ENCODE measurements at places on chromosomes 1 and 21. TPM values are rescaled to one million over a fixed set of nuclear protein-coding genes. Genes with fewer than 3 reads are reported as not detected.
A peak's percentile ranks its signal among the peaks of the same experiment; 100 is the strongest.

The IL22RA1 gene
- total RNA-seq: 2.1 TPM

The IL12RB2 gene
- not detected for total RNA-seq

- DNase-seq: no peak
Measured at GRCh38 chr1:241362350-241362749, 5.3 kb upstream of the RGS7 start.

The SELP gene
- not detected for total RNA-seq

- DNase-seq: peak; percentile 98
Measured at GRCh38 chr21:35303085-35303484, 254.0 kb upstream of the RUNX1 start.

- no peak for DNase-seq
Measured at GRCh38 chr1:197683895-197684553, 91.3 kb downstream of the DENND1B start.

DNA sequence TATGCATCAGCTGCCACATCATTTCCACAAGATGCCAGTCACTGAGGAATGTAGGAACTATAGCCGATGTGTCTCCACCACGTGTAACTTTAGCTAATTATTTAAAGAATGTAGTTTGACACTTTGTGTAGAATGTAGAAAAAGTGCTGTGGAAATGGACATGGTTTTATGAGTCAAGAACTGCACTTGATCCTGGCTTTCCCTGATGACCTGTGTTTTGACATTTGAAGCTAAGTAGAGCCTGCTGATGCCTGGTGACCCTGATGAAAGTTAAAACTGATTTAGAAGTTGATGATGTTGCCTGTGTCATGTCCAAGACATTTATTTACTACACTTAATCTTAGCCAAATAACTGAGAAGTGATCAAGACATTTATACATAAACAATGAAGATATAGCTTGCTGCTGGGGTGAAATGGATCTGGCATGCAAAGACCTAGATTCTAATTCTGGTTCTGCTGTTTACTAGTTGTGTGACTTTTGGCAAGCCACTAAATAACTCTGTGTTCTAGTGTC lies 4.4 kb upstream of the OSBPL9 start:
- DNase-seq: peak; percentile 30

GRCh38 chr1:204480515-204480914 lies 14.1 kb downstream of the PIK3C2B start:
- no peak for DNase-seq

GRCh38 chr1:234326497-234327366 lies 46.5 kb upstream of the COA6 start:
- peak; percentile 62 for DNase-seq

The LCE1F gene
- not detected for total RNA-seq

GRCh38 chr1:11550664-11551283 lies 71.8 kb downstream of the DISP3 start:
- peak; percentile 69 for DNase-seq

DNA sequence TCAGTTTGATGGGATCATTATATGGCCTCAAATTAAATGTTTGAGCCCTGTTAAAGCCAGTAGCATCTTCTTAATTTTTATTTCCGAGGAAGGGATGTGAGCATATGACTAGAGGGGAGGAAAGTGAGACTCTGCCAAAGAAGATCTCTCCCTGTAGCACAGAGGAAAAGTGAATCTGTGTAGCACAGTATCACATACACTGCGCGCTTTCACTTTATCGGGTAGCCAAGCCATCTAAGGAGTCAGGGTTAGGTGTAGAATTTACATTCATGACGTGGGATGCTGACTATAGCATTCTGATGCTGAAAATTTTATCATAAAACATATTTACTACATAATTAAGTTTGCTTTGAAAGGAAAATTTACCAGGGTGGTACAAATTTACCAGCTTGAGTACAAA lies 24.0 kb downstream of the LRRC8D start:
- DNase-seq: no peak

DNA sequence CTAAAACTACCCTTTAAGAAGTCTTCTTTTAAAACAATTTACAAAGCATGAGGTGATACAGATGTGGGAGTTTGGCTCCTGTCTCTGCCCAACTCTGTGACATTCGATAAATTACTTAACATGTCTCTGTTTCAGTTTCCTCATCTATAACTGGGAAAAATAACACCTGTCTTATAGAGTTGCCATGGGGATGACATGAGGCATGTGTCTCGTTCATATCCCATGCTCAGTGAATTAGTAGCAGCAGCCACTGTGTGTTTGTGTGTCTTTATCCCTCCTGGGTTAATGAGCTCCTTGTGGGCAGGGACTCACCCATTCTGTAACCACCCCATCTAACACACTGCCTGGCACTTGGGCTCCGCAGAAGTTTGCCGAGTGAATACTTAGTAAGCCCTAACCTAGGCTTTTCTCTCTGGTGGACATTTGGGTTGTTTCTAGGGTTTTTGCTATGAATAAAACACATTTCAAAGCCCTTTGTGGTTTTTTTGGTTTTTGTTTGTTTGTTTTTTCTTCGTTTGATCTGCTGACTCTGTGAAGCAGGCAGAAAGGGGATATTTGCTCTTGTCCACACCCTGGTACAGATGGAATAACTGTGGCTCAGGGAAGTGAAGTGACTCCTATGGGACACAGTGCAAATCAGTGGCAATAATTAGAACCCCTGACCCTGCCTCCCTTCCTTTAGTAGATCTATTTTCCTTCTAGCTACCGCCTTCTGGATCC lies 797 bp upstream of the KCNJ9 start:
- DNase-seq: no peak

GRCh38 chr1:10665930-10666850 lies 130.3 kb downstream of the CASZ1 start:
- no peak for DNase-seq

DNA sequence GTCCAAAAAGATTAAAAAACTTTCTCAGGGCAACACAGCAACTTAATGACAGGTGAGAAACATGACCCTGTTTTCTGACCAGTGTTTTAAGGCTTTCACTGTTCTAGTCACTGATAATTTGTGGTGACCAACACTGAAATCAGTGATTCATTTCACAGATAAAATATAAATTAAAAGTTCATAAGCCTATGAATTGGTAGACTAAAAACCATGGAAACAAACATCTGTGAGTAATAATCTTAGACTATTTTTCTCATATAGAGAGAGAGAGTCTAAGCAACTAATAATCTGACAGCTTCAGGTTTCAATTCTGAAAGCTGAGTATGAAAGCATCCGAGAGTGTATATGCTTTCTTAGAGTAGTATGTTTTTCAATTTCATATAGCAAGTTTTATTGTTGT lies 536.9 kb downstream of the ADGRL2 start:
- DNase-seq: no peak

- no peak for DNase-seq
Measured at GRCh38 chr1:11796036-11796828, 9.5 kb downstream of the MTHFR start.

The CASQ2 gene
- total RNA-seq: not detected

The MANEAL gene
- total RNA-seq: 13.2 TPM

DNA sequence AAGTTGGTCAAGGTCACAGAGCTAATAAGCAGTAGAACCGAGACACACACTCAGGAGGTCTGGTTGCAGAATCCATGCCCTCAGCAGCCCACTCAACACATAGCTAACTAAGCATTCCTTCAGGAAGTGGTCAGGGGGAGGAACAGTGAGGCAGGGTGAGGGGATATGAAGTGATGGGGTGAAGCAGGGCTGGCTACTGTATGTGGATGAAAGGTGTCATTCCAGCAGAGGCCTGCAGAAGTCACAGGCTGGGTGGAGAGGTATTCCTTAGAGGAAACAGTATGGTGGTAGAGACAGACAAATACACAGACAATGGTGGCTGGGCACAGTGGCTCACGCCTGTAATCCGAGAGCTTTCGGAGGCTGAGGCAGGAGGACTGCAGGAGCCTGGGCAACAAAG lies 14.1 kb downstream of the TMCO4 start:
- DNase-seq: no peak

The KRTAP13-2 gene
- total RNA-seq: not detected

- no peak for DNase-seq
Measured at GRCh38 chr1:96999191-96999590, 277.6 kb downstream of the PTBP2 start.

- no peak for DNase-seq
Measured at GRCh38 chr1:12469493-12469892, 148.5 kb downstream of the DHRS3 start.

- DNase-seq: peak; percentile 25
Measured at GRCh38 chr1:154819628-154820590, 50.2 kb downstream of the KCNN3 start.

DNA sequence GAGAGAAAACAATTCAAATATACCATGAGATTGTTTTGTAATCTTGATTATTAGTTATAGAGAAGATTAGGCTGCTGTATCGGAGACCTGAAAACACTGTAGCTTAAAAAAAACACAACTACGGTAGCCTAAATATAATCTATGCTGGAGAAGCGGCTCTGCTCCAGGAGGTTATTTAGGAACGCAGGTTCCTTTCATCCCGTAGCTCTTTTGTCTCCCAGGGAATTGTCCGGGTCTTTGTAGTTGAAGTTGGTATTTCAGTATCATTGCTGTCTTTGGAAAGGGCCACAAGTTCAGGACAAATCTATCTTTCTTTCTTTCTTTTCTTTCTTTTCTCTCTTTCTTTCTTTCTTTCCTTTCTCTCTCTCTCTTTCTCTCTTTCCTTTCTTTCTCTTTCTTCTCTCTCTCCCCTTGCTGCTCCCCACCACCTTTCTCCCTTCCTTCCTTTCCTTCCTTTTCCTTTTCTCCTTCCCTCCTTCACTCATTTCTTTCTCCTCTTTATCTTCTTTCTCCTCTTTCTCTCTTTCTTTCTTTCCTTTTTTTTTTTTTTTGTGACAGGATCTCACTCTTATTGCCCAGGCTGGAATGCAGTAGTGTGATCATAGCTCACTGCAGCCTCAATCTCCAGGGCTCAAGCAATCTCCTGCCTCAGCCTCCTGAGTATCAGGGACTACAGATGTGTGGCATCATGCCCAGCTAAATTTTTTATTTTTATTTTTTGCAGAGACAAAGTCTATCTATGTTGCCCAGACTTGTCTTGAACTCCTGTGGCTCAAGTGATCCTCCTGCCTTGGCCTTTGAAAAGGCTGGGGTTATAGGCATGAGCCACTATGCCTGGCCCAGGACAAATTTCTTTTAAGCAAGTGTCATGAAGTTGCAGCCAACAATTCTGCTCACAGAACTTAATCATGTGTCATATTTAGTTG lies 10.9 kb upstream of the NFIA start:
- DNase-seq: no peak

- DNase-seq: no peak
Measured at GRCh38 chr1:229466887-229467286, 33.0 kb upstream of the ACTA1 start.

GRCh38 chr1:175195281-175195680 lies 2.7 kb upstream of the KIAA0040 start:
- no peak for DNase-seq

DNA sequence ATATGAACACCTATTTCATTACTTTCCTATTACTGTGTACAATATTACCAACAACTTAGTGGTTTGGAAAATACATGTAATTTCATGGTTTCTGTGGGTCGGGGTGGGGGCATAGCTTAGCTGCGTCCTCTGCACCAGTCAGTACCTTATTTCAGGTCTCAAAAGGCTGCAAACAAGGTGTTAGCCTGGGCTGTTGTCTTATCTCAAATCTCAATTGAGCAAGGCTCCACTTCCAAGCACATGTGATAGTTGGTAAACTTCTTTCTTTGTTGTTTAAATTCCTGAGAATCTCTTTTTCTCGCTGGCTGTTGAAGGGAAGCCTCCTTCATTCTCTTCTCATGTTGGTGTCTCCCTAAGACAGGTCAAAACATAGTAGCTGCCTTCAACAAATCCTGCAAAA lies 485.4 kb downstream of the AMY1C start:
- no peak for DNase-seq

DNA sequence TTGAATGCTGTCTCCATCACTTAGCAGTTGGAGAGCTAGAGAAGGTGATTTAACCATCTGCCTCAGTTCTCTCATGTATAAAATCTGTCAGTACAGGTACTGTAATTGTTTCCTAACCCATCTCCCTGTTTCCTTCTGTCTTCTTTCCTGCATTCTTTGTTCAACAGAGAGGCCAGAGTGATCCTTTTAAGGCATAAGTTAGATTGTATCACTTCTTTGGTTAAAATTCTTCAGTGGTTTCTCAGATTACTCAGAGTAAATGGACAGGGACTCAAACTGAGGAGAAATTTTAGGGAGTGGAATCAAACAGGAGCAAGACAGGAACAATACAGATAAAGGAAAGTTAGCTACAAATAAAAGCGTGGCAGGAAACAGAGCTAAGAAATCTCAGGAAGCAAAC lies 45.2 kb upstream of the SSX2IP start:
- no peak for DNase-seq

DNA sequence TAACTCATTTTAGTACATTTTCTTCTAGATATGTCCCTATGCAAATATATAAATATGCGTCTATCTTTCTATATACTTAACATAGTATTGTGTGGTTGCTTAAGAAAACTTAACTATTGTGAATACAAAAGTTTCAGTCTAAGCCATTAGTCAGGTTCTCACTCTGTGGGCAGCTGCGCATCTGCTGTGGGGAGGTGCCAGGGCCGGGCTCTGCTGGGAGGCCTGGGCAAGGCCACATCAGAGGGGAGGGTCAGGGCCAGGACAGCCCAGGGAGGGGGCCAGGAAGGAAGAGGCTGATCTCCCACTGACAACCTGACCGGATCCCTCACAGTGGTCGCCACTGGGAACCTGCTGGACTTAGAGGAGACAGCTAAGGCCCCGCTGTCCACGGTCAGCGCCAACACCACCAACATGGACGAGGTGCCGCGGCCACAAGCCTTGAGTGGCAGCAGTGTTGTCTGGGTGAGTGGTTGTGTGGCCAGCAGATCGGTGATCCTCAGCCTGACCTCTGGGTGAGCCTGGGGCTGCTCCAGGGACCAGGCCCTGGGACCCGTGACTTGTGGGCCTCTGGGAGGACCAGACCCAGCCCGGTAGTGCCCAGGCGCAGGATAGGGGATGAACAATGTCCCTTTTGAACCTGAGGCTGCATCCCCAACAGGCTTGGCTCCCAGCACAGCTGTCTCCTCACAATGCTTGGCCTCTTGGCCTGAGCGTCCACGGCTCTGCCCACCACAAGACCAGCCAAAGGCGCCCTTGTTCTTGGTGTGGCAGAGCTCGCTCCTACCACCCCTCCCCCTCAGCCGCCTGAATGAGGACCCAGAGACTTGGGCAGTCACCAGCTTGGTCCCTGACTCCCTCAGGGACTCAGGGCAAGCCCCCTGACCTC lies 20.2 kb downstream of the LDLRAP1 start:
- no peak for DNase-seq

Data from A172 (cell line).